ENCODE measurements at places on chromosomes 1 and 21.

- DNase-seq = peak; percentile 53
Measured at GRCh38 chr1:6614019-6614928, 743 bp downstream of the PHF13 start.

- DNase-seq = no peak
Measured at GRCh38 chr1:159914252-159915018, 10.9 kb downstream of the TAGLN2 start.

DNA sequence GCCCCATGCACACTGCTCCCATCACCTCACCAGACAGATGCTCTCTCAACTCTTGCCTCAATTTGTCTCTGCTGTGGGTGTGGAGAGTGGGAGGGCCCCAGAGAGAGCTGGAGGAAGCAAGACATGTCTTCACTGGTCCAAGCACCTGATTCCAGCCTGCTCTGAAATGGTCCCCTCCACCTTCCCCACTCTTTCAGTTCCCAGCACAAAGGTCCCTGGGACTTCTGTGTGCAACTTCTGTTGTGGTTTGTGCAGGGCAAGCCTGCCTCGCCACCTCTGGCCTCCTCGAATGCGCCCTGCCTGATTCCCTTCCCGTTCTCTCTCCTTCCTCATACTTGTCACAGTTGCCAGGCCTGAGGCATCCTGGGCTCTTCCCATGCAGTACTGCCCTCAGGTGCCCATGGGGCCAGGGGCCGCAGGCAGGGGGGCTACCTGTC lies 119.3 kb downstream of the SYT2 start:
- DNase-seq = no peak

DNA sequence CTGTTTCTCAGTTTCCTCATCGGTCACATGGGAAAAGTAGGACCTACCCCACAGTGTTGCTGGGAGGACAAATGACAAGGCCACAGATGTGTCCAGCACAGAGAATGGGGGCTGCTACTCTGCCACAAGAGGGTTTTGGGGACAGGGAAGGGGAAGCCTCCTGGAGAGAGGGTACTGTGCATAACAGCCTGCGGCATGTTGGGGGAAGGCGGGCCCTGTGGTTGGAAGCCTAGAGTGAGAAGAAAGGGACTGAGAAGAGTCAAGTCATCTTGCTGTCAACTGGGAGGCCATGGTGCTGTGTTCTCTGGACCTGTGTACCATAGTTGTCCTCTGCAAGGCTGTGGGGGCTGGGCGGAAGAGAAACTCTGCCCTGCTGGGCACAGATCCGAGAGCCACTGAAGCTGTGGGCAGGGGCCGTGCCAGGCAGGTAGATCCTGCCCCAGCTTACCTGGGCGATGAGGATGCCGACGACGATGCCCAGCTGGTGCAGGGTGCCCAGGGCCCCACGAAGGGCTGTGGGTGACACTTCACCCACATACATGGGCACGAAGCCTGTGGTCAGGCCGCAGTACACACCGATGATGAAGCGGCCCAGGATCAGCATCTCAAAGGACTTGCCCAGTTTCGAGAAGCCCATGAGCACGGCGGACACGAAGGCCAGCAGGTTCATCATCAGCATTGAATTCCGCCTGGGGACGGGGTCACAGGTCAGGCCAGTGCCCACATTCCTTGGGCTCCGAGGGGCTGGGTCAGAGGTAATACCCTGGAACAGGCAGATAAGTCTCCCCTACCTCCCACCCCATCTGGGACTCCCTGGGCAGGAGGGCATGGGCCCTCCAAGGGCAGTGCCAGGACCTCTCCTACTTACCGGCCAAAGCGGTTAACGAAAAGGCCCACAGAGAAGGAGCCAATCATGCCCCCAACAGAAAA lies 28.2 kb downstream of the SLC2A1 start:
- no peak for DNase-seq

- no peak for DNase-seq
Measured at GRCh38 chr1:31441073-31441472, 28.1 kb downstream of the SERINC2 start.

DNA sequence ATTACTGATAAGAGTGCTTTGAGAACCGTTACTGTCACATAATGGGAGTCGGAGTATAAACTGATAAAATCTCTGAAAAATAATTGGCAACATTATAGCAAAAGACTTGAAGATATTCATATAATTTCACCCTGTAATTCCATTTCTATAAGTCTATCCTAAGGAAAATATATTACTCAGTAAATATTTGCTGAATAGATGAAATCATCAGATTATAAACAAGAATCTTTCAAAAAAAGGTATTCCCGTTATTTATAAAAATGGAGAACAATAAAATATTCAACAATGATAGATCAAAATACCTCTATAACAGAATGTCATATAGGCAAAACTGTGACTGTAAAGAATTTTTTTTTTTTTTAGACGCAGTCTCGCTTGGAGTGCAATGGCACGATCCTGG lies 42.4 kb upstream of the PTCH2 start:
- no peak for DNase-seq

- no peak for DNase-seq
Measured at GRCh38 chr1:29808141-29808995, 572.0 kb downstream of the PTPRU start.

GRCh38 chr1:244820131-244820530 lies 15.3 kb upstream of the COX20 start:
- DNase-seq = no peak

- DNase-seq = no peak
Measured at GRCh38 chr1:788835-789234, 102.4 kb upstream of the OR4F16 start.

DNA sequence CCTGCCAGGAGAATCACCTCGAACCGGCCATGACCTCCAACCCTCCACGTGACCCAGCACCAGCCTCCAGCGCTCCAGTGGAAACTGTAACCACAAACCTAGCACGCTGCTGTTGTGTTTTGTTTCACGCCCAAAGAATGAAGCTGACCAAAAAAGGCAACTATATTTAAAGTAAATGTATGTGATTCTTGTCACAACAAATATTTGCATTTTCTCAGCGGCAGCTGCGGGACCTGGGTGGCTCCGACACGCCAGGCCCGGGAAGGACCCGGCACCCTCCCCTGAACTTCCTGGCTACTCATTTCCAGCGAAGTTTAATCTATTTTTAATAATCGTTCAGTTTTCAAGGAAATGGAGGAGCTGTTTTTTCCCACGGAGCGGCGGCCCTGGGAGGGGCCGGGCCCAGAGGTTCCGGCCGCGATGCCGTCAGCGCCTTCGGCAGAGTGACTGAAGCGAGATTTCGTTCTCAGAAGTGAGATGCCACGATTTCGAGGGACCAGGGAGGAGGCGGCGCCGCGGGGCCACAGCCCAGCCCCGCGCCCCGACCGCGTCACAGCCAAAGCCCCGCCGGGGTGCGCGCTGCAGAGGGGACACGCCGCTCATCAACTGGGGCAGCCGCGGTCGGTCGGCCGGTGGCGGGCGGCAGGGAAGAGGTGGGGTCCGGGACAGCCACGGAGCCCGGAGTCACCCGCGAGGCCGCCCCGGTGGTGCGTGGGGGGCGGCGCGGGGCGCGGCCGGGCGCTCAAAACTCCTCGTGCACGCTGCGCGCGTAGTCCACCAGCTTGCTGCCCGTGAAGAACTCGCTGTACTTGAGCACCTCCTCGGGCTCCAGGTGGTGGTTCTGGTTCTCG lies 3.0 kb upstream of the TNFRSF4 start:
- DNase-seq = peak; percentile 67
